CD4-positive, alpha-beta T cell treated with Interleukin-6 for 4 hours (primary cell): ENCODE measurements at places on chromosomes 5 and 9.

DNA sequence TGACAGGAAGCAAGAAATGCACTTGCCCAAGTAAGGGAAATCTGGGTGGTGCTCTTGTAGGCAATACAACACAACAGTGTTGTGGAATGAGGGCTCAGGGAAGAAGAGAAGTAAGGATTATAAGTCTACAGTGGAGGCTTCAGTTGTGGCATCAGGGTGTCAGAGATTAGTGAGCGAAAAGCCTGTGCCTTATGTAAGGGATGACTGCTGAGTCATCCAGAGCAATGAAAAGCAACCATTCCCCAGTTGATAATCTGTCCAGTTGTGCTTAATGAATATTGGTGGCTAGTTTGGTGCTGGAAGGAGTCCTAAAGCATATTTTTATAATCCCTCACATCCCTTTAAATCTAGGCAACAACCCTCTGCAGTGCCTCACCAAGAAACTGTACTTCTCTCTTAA, 42.0 kb downstream of the FBXO38 start:
- no peak for DNase-seq

- DNase-seq, result no peak
These were observed 188.0 kb downstream of the HCN1 start for GRCh38 chr5:45508135-45508534.

- DNase-seq, result no peak
These were observed 2.4 kb upstream of the CCDC112 start for GRCh38 chr5:115298811-115299210.

DNA sequence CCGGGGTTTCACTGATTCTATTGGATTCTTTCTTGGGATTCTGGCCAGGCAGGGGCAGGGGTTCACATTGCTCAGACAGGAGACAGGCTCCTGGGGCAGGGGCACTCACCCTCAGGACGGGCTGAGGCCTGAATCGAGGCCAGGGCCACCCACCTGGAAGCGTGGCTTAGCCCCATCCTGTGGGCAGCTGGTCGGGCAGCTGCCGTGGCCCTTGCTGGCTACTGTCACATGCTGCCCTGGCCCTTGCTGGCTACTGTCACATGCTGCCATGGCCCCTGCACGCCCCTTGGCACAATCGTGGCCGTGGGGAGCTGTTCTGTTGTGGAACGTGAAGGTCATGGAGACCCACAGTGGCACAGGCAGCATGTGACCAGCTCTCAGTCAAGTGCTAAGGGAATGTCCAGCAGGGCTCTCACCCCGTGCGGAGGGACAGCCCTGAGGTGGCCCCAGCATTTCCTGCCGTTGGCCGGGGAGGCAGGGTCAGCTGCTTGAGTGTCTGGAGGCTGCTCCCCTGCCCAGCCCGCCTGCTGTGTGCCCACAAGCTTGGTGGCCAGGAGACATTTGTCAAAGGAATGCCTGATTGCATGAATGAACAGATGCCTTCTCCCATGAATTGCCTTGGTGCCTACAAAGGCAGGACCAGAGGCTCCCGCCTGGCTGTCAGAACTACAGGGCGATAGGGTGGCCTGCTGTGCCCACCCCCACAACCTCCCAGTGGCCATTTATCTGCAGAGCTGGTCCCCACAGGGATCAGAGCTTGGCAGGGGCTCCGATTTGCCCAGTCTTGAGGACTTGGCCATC, 16.9 kb upstream of the TMEM250 start:
- DNase-seq, result no peak

DNA sequence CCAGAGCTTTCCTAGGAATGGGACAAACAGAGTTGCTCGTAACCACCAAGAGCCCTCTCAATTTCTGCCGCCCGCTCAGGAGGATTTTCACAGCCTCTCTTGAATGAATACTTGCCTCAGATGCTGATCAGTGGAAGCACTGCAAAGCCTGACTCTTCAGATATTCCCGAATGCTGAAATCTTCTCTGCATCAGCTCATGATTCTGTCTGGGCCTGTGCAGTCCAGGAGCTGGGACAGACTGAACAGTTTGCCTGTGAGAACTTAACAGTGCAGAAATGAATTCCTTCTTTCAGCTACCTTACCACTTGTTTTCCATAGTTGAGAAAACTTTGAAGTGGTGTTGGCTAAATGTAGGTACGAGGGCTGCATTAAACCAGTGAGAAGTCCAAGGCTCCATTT, 17.1 kb downstream of the ZNF462 start:
- DNase-seq, result no peak

DNA sequence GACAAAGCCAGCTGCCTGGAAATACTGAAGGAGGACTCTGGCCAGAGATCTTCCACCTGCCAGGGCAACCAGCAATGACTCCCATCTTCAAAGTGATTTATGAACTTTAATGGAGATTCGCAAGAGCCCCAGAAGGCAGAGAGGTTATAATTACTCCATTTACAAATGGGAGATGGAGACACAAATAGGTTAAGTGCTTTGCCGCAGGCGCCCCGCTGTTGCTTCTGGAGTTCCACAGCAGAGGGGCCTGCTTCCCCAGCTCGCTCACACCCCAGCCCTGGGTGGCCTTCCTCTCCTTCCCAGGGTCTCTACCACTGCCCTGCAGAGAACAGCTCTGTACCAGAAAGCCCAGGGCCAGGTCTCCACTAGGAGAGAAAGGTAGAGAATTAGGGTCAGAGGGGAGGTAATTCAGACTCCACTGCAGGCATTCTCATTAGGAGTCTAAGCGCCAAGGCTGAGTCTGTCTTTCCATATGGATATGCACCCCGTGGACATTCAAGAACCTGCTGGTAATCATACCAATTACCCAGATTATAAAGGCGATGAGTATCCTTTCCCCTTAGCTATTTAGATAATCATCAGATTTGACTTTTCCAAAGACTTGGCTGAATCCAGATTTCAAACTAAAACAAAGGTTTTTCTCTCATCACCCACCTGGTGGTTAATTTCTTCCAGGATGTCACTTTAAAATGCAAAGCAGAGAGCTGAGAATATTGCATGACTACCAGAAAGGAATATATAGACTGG, 157.6 kb upstream of the TUT7 start:
- no peak for DNase-seq

DNA sequence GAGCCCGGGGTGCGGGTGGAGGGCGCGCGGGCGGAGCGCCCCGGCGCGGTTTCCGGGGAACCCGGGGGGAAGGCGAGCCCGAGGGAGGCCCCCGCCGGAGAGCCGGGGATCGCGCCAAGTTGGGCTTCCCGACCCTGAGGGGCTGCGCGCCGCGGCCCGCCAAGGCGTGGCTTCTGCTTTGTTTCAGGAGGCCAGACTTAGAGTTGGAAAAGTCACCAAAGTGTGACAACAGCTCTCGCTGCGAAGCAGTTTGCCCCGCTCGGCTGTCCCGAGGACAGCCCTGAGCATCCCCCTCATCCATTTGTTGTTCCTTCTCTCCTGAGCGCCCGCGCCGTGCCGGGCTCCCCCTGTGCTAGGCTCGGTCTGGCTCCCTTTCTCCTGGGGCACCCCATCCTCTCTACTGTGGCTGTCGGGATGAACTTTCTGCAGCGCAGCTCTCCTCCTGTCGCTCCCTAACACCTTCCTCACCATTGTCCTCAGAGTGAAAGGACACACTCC, 410 bp downstream of the GLIPR2 start:
- DNase-seq, result no peak

DNA sequence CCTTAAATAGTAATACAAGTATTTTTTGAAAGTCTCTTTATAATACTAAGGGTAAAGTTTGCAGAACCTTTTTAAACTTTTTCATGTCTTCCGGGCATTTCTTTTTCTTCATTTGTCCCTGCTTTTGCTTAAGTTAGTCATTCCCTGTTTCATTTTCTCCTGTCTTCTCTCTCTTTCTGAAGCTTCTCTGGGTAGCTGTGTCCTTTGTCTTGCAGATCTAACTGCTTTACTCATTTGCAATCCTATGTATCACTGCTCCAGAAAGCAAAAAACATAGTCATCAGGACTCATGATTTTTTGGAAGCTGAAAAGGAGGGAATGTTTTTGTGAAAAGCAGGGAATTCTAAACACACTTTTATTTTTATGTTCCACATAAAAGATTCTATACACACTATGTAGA, 301.7 kb downstream of the MRPS30 start:
- no peak for DNase-seq

GRCh38 chr9:69176471-69177171, 2.5 kb downstream of the TJP2 start:
- no peak for DNase-seq
